RKO (cell line): ENCODE measurements at places on chromosomes 5 and 9.

- no peak for DNase-seq
These were observed 545.2 kb downstream of the CSNK1G3 start for GRCh38 chr5:124056991-124057723.

DNA sequence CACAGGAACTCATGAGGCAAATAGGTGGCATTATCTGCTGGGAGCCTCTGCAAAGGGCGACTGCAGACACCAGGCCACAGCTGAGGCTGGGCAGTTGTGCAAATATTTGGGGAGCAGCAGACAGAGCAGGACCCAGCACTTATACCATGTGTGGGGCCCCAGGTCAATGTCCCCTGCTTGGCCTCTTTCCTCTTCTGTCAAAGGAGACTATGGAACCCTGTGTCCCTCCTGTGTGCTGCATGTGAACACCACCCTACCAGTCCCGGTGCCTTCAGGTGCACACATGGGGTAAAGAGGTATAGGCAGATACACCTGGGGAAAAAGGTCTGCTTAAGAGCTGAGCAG, 50.8 kb downstream of the ROR2 start:
- DNase-seq, result no peak

DNA sequence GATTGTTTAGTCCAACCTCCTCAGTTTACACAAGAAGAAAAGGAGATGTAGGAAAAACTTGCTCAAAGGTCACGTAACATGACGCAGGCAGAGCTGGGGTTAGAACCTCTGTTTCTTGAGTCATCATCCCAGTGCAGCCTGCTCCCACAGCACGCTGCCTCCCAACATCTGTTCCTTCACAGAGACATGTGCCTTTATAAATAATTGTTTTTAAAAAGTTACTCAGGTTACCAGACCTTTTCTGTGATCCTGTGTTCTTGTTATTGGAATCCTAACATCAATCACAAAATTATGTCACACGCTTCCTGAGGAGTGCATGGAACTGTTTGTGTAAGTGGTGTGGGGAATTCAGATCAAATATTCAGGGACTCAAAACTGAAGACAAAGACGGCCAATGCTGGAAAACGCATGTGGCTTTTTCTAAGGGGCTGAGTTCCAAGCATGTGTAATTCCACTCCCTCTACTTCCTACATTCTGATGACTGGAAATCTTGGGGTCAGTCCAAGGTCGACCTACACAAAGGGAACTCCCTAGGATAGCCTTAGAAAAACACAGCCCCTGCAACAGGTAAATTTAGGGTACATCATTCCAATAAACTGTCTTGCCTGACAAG, 184.3 kb downstream of the TSSK1B start:
- DNase-seq, result no peak

DNA sequence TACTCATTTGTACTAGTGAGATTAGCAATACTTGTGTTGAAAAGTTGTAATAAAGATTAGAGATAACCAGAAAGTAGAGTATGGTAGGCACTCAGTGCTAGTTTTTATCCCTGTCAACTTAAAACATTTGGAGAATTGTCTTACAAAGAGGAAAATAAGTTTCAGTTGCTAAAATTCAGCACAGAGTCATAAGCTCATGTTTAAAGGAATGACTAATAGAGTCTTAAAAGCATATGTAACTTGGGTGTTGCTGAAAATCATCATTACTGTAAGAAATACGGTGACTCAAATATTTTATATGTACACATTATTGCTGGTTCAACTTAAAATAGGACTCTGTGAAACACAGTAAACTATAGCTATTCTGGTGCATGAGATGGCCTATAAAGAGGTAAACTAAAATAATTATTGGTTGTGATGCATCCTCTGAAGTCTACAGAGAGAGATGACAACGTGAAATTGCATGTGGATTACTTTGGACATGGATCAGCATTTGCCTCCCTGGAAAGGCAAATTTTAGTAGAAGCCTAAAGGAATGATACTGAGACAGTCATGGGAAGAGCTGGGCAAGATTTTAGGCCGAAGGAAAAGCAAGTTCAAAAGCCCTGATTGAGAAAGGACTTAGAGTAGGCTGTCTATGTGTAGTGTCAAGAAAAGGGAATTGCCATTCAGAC, 34.6 kb downstream of the SGCD start:
- no peak for DNase-seq

- DNase-seq, result no peak
These were observed 311.6 kb downstream of the MSX2 start for GRCh38 chr5:175035882-175036533.

DNA sequence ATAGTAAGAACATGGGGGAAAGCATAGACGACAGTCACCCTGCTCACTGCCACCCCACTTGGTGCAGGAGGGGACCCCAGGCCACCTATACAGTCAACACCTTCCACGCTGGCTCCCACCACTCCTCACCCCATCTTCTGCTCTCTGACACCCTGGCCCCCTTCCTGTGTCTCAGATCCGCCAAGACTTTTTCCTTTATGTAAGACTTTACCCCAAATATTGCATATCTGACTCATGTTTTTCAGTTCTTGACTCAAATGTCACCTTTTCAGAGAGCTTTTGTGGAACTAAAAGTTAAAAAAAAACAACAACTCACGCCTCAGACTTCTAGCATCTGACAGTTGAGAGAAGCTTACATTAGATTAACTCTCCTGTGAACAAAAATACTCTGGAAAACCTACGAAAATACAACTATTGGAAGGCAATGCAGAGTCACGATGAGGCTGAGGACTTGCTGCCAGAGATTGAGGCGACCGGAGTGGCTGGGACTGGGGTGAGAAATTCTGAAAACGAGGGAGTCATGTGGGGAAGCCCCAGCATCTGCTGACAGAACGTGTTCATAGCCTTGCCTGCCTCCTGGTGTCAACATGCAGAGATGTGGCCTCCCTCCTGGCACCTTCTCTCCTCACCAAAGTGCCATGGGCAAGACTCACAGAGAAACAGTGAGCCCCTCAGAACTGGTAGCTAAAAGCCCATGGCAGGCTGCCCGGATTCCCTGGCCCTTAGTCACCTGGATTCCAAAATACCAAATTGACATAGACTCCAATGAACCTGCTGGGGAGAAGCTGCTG, 22.4 kb upstream of the FCN2 start:
- peak; percentile 20 for DNase-seq

DNA sequence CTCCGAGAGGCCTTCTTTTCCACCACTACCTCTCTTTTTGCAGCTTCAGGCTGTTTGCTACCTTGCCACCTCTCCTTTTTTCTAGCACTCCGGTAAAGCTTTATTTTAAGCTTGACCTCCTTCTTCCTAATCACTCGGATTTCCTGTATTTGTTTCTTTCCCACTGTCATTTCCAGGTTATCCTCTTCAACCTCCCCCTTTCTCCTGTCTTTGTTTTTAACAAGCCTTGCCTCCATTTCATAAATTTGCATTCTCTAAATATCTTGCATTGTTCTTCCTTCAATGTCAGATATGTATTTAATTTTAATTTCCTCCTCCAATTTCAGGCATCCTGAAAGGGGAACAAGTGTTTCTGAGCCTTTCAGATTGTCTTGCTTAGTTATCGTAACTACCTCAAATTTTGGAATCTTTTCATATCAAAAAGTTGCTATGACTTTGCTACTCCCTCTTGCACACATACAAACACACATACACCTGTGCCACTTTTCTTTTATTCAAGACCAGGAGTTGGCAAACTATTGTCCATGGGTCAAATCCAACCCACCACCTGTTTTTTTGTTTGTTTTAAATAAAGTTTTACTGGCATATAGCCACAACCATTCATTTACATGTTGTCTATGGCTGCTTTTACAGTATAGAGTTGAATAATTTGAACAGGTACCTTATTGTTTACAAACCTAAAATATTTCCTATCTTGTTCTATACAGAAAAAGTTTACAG, 22.7 kb downstream of the DPYSL3 start:
- no peak for DNase-seq

- DNase-seq, result no peak
These were observed 28.1 kb downstream of the DAPK1 start for GRCh38 chr9:87525546-87526303.

DNA sequence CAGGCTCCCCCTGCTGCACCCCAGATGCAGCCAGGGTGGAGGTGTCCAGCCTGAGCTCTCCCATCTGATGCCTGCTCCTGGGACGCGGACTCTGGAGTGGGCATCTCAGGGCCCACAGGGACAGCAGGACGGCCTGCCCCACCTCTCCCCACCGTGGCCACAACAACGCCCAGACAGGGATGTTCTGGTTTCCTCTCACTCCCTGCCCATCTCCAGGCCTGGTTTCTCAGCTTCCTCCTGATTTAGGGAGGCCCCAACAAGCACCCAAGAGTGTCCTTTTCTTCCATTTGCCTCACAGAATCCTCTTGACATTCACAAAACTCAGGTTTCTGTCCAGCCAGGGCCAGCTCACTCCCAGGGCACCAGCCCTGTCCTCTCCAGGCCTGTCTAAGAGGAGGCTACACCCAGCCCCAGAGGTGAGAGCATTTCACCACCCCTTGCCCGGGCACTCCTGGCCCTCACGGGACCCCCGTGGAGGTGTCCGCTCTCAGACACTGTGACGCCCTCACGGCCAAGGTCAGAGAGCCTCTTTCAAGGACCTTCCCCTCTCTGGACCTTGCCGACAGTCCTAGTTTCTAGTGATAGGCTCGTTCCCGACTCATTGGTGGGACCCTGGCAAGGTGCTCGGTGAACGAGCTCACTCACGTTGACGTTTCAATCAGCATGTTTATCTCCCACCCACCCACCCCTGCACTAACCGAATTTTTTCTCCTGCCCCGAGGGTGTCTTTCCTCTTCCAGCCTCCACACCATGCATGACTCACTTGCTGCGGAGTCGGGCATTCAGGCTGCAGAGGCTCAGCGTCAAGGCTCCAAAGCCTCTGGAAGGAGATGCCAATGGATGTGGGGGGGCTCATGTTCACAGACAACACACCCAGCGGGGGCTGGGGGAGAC, 62.0 kb upstream of the UNC5A start:
- no peak for DNase-seq

- DNase-seq, result no peak
These were observed 81.7 kb upstream of the LRRC70 start for GRCh38 chr5:62496876-62497275.

DNA sequence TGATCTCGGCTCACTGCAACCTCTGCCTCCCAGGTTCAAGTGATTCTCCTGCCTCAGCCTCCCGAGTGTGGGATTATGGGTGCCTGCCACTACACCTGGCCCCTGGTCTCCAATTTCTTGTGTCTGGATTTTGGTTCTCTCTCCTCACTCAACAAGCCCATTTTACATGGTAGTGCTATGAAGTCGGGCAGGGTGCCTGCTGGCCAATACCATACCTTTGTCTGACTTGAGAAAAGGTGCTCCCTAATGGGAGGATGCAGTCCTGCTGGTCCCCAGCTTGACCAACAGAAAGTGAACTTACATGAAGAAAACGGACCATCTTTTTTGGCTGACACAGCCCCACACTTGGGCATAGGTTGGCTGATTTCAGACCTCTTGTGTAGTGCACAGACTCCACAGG, 21.6 kb upstream of the PTGS1 start:
- no peak for DNase-seq

DNA sequence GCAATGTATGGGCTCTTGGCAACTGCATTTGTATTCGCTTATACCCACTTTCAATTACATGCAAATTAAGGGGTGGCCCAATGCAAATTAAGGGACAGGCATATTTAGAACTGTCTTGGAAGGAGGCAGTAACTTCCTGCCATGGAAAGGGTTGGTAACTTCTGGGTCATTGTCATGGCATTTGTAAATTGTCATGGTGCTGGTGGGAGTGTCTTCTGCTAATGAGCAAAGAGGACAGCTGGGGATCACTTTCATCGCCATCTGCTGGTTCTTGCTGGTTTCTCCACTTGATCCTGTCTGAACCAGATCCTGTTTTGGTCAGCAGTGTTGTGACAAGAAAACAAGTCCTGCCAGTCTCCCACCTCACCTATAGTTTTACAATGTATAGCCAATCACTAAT, 23.3 kb upstream of the UGT3A2 start:
- peak; percentile 69 for DNase-seq

GRCh38 chr5:56910210-56910965, 992 bp downstream of the SETD9 start:
- DNase-seq, result peak; percentile 76

- DNase-seq, result no peak
These were observed 130.8 kb downstream of the PCSK1 start for GRCh38 chr5:96302174-96302738.

- DNase-seq, result no peak
These were observed 37.7 kb downstream of the C5orf15 start for GRCh38 chr5:133930813-133931090.

GRCh38 chr5:132354381-132355139, 14.9 kb upstream of the SLC22A5 start:
- no peak for DNase-seq

DNA sequence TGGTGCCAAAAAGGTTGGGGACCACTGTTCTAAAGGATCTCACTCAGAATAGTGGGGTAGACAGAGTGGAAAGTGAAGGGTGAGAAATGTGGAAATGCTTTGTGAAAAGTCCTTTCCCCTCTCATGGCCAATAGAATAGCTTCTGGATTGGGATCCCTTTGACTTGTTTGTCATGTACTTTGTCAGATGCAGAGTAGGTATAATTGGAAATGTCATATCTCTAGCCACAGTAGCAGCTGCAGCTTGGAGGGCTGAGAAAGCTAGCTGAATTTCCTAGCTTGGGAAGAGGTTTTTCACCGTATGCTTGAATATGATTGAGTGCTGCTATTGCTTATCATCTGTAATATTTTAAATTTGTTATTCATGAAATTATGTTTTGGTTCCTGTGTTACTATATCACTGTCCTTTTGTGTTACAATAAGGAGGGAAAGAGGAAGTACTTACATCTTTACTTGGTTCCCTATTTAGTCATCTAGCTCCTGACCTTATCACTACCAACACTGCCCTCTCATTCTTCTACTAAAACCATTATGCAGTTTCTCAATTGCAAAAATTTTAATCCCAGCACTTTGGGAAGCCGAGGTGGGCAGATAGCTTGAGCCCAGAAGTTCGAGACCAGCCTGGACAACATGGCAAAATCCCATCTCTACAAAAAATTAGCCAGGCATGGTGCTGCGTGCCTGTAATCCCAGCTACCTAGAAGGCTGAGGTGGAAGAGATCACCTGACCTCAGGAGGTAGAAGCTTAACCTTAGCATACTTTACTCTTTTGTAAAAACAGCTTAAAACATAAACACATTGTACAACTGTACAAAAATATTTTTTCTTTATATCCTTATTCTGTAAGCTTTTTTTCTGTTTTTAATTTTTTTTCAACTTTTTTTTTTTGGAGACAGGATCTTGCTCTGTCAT, 12.4 kb downstream of the SLC30A5 start:
- DNase-seq, result no peak

DNA sequence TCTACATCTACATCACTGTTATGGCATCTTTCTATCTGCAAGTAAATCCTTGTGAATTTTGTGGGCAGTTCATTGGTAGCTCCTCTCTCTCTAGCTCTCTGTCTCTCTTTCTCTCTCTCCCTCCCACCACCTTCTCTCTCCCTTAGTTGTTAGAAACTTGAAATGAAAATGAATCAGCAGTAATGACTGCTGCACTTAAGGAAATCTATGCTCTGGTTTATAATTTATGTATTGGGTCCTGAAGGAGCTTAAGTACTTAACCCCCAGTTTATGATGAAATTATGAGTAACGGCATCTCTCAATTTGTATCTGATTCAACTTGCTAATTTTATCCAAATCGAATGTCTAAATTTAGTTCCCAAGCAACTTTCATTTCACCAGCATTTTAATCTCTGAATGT, 52.0 kb upstream of the PTGER4 start:
- no peak for DNase-seq

- DNase-seq, result no peak
These were observed 9.0 kb upstream of the ZSWIM6 start for GRCh38 chr5:61322738-61323725.
